ENCODE measurements at places on chromosomes 4 and X. TPM values are rescaled to one million over a fixed set of nuclear protein-coding genes. Genes with fewer than 3 reads are reported as not detected.
A peak's percentile ranks its signal among the peaks of the same experiment; 100 is the strongest.

The C4orf36 gene
- polyA plus RNA-seq: 2.2 TPM

The CT45A10 gene
- polyA plus RNA-seq: not detected

The PLXNB3 gene
- 1.6 TPM for polyA plus RNA-seq

The LDOC1 gene
- 73.0 TPM for polyA plus RNA-seq

The RASSF6 gene
- 6.2 TPM for polyA plus RNA-seq

The L1CAM gene
- polyA plus RNA-seq: 67.6 TPM

DNA sequence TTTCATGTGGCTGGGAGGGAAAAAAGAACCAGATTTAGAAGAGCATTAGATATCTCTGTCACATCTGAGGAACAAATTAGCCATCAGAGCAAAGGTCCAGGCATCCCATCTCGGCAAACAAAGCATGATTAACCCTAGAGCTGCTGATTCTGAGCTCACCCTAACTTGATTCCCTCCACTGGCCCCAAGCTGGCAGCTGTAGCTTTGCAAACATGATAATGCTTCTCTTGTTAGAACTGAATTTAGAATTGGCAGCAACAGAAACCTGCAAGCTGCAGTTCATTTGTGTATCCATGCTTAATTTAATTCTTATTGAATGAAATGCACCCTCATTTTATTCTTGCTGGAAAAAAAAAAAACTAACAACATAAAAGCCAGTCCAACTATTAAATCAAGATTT lies 289.2 kb downstream of the IL1RAPL1 start:
- no peak for DNase-seq

DNA sequence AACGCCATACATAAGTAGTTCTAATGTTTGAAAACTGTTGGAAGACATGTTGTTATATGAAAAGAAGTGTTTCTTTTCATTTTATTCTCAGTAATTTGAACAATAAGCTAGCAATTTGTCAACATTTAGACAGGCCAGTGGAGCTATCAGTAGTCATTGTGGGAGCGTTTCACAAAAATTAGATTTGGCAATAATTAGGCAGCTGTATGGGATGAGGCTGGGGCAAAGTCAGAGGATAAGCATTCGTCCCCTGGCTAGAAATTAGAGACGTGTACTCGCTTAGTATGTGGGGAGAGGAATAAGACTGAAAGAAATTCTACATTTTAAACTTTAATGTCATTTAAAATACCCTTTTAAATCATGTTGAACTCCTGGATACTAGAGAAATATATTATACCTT lies 70.6 kb downstream of the TMEM144 start:
- no peak for DNase-seq

GRCh38 chr4:18127030-18127429 lies 105.5 kb upstream of the LCORL start:
- no peak for DNase-seq

GRCh38 chr4:67701517-67701850 lies 529 bp upstream of the UBA6 start:
- DNase-seq: no peak

GRCh38 chrX:32276153-32276552 lies 935.2 kb downstream of the DMD start:
- DNase-seq: no peak

DNA sequence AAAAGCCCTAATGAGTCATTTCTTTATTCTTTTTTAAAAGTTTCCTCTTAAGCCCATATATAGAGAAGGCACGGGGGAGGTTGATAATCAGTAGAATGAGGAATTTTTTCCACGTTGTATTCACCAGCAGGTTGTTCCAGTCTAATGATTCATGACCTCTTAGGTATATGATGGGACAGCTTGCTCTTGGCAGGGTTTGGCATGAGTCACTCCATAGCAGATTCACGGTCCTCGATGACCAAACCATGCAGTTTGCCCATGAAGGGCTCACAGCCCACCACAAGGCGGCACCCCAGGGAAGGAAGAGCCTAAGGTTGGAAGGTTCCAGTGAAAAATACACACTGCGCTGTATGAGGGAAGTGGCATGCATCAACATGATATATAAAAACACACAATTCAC lies 623.8 kb upstream of the DIPK2B start:
- no peak for DNase-seq

DNA sequence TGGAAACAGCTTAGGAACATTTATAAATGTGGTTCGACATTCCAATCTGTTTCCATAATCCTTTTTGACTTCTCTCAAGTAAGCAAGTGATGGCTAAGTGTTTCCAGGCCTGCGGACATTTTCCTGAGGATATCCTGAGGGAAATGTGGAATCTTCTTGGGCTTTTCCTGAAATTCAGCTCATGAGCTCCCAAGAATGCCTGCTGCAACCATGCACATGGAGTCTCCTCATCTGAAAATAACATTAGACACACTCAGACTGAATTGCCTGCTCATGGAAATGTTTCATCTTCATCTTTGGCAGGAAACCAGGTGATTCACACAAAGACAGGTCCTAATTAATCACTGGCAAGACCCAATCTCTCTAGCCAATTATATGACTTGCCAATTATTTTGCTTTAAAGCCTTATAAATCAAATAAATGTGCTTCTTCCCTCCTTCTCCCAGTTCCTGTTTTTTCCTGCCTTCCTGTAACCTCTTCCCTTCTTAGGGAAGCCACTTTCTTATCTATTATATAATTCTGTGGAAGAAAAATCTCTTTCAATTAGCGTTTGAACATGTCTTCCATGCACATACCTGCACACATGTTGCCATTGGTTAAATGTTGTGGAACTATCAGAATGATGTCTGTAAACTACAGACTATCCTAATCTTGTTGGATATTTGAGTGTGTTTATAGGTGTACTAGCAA lies 104.6 kb upstream of the MXRA5 start:
- no peak for DNase-seq

DNA sequence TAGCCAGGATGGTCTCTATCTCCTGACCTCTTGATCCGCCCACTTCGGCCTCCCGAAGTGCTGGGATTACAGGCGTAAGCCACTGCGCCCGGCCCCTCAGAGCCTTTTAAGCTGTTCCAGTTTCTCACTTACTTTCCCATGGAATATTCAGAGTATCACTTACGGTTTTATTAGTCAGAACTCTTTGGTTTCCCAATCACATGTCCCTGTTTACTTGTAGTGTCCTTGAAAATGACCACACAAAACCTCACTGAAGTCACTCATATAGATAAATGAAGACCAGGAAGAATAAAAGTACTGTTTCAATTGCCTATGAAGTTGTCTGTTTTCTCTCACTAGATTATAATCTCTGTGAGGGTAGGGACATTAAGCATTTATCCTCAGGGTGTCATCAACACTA lies 217.2 kb upstream of the HCCS start:
- DNase-seq: no peak

GRCh38 chr4:89681219-89681618 lies 155.7 kb downstream of the SNCA start:
- DNase-seq: no peak

DNA sequence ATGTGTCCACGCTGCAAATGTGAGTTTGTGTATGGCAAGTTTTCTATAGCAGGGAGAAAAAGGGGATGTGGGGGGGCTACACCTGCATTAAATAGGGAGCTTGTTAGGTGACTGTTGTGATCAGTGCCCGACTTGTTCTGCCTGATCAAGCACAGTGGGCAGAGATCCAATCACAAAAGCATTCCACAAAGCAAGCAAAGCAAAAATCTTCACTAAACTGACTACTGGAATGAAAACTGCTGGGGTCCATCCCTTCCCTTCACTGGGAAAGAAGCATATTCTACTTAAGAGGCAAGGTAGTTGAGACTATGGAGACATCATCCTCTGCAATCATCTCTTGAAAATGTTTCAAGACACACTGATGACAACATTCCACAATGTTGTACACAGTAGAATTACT lies 5.2 kb downstream of the IRS4 start:
- DNase-seq: no peak

- no peak for DNase-seq
These were observed 69.3 kb upstream of the FAM241A start for GRCh38 chr4:112075906-112076305.

- no peak for DNase-seq
These were observed 83.8 kb downstream of the MOSPD2 start for GRCh38 chrX:14956813-14957582.

GRCh38 chr4:77449171-77449570 lies 156.4 kb upstream of the CXCL13 start:
- DNase-seq: no peak

GRCh38 chr4:83146841-83147240 lies 32.3 kb upstream of the PLAC8 start:
- DNase-seq: no peak

DNA sequence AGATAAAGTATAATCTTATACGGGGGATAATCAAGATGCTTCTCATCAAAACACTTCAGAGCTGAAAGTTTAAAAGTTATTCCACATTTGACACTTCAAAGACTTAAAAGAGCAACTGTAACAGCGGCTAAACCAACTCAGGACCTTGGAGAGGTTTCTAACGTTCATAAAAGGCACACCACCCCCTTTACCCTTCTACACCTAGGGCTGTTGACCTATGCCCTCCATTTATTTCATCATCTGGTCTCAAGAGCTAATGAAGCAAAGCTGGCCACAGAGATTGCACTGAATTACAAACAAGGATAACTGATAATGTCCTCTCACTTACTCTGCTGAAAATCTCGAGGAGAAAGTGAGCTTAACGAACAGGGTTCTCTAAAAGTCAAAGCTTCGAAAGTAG lies 1.1 kb upstream of the RPS6KA6 start:
- no peak for DNase-seq

GRCh38 chr4:17785858-17786257 lies 4.4 kb upstream of the FAM184B start:
- no peak for DNase-seq

- no peak for DNase-seq
These were observed 35.8 kb downstream of the AMELX start for GRCh38 chrX:11329021-11329420.

- no peak for DNase-seq
These were observed 52.6 kb upstream of the UNC5C start for GRCh38 chr4:95601356-95601755.

DNA sequence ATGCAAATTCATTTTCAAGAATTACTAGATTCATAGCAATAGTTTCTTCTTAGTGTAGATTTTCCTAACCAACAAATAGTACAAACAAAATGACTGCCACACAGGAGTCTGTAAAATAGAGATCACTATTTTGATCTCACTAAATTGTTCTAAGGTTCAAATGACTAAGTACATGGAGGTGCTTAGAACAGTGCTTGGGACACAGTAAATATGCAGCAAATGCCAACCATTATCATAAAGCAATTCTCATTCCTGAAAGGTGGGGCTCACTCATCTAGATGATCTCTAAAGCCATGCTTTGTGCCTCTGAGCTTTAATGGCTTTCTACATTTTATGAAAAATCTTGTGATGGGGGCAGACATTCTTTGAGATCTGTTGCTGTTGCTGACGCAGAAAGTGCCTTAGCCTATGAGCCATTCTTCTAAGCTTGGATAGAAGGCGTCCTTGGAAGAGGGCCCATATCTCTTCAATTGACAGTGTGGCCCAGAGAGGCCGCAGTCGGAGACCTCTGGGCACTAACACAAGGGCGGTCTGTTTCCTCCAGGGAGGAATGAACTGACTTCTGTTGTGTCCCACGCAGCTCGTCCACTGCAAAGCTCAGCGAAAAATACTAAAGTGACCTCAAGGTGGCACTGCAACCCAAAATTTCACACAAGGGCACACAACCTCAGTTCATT lies 23.5 kb downstream of the TLR10 start:
- no peak for DNase-seq

DNA sequence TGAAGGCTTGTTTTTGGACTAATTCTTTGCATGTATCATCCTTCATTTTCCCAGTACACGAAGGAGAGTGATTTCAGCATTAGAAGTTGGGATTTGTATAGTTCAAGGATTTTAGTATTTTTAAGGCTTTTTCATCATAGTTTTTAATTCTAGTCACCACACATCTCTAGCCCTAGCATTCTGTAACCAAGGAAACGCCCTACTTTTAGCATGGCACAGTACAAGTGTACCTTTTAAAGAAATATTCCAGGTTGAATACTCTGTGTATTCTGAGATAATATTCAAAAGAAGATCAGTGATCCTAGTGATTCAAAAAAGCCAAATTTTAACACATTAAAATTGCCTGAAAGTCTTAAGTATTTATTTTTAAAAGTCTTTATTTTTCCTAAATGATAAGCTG lies 150.5 kb downstream of the RAP1GDS1 start:
- no peak for DNase-seq

DNA sequence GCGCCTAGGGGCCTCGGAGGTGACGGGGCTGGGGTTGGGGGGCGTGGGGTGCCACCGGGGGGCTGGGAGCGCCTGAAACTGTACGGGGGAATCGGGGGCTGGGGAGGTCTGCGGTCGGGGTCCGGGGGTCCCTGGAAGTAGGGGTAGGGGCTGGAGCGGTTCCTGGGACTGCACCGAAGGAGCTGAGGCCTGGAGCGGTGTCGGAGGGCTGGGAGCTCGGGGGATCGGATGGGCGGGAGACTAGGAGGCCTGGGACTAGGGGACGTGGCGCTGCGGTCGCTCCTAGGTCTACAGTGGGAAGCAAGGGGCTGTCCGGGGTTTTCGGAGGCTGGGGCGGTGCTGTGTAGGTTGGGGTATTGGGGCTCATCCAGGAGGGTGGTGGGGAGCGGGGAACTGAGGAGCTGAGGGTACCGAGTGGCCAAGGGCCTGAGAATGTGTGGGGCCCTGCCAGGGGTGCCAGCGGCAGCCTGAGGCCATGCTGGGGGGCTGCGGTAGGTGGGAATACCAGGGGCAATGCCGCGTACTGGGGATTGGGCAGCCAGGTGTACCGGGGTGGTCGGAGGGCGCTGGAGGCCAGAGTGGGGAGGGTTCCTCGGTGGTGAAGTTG lies 562 bp downstream of the AKAP17A start:
- DNase-seq: no peak

- DNase-seq: no peak
These were observed 98.4 kb downstream of the ZNF827 start for GRCh38 chr4:145840162-145840768.

DNA sequence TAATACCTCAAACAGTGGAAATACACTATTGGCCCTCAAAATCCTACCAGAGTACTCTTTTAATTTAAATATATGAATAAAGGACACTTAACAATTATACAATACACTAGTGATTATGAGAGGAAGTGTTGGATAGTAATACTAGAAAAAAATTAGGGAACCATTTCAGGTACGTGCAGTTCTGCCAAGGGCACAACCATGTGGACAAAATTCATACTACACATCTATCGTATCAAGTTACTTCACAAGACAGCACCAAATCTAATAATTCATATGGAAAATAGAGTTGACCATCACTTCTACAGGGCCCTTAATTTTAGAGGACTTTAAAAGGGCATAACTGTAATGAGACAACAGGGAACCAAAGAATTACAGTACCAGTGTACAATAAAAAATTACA lies 69.2 kb upstream of the ZCCHC13 start:
- no peak for DNase-seq

DNA sequence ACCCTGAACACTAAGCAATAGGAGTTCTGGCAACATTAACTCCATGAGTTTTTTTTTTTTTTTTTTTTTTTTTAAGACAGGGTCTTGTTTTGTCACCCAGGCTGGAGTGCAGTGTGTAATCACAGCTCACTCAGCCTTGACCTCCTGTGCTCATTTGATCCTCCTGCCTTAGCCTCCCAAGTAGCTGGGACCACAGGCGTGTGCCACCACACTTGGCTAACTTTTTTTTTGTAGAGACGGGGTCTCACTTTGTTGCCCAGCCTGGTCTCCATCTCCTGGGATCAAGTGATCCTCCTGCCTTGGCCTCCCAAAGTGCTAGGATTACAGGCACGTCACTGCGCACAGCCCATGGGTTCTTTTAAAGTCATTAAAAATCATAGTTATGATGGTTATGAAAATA lies 5.1 kb downstream of the RHOH start:
- DNase-seq: no peak

GRCh38 chrX:120559804-120560203 lies 958 bp downstream of the CUL4B start:
- DNase-seq: no peak

GRCh38 chr4:141636082-141636770 lies at the start of gene IL15:
TSS of gene IL15 (plus strand) at chr4:141636583. CDS start at chr4:141719465, 82,882 bp downstream.
- peak; percentile 16 for DNase-seq
